ENCODE measurements at places on chromosomes 13 and 19. TPM values are rescaled to one million over a fixed set of nuclear protein-coding genes. Genes with fewer than 3 reads are reported as not detected.

DNA sequence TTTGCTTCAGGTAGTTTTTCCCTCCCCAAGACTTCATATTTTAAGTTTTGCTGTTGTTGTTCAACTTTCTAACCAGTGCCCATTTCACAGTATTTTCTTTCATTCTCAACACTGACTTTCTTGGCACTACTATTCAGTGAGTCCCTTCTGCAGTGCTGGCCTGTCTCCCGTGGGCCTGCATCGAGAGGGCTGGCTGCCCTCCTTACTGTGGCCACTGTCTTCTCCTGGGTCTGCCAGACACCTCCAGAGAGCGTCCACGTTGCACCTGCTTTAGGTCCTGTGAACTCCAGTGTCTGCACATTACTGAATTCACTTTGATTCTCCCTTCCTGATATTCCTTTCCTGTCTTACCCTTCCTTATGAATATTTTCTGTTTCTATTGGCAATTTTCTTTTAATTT is 27.3 kb downstream of the COL4A1 start:
- H3K36me3 ChIP-seq = no peaks in the 10 kb centered on the region
- DNase-seq = no peak
- no peak overlapping the region for H3K4me3 ChIP-seq
- H3K27ac ChIP-seq = peak overlapping the region; percentile 33
- no peaks in the 10 kb centered on the region for H3K27me3 ChIP-seq

GRCh38 chr13:110680852-110681251 is 25.1 kb downstream of the CARS2 start:
- no peak for DNase-seq
- H3K4me3 ChIP-seq = no peak overlapping the region
- H3K4me1 ChIP-seq = no peaks in the 10 kb centered on the region
- no peak overlapping the region for H3K27ac ChIP-seq
- H3K27me3 ChIP-seq = no peaks in the 10 kb centered on the region
- H3K36me3 ChIP-seq = peaks cover 61% of the 10 kb centered on the region

DNA sequence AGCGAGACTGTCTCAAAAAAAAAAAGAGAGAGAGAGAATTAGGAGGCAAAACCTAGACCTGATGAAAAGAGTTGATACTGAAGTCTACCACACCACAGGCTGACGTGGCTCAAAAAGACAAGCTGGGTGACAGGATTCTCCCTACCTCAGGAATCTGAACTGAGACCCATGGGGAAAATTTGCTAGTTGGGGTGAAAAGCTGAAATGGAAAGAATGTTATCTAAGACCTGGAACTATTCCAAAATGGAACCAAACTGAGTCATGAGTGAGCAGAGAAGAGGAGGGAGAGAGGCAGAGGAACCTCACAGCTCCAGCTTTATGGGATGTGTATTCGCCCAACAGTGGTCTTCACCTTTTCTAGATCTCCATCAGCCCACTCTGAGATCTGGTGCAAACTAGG is 11.7 kb downstream of the SMG9 start:
- H3K27ac ChIP-seq = no peak overlapping the region
- H3K4me1 ChIP-seq = no peaks in the 10 kb centered on the region
- no peaks in the 10 kb centered on the region for H3K27me3 ChIP-seq
- H3K4me3 ChIP-seq = no peak overlapping the region
- H3K36me3 ChIP-seq = peaks cover 94% of the 10 kb centered on the region

Gene KCNN4
- 1.3 TPM for total RNA-seq

All from right atrium auricular region (tissue), 2 donors.